ENCODE measurements at places on chromosomes 7 and 10.

- no peak for DNase-seq
Observed at GRCh38 chr7:126040114-126041045, 1110.8 kb upstream of the POT1 start.

- peak; percentile 82 for DNase-seq
Observed at GRCh38 chr7:148084138-148084537, 506.4 kb upstream of the C7orf33 start.

DNA sequence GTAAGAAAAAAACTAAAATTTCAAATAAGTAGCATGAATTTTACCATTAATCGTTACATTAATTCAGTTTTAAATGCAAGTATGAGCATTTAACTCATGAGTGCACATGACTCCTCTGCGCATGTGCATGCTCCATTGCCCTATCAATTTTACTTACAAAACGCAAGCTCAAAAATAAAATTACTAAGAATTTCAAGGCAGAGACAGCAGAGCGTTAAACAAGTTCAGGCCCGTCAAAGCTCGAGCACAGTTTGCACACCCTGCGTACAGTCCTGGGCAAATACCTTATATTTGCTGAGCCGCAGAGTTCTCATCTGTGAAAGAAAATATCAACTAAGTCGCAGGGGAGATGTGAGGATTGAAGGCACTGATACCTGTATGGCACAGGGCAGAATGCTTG, 373.6 kb downstream of the BBS9 start:
- DNase-seq: no peak

DNA sequence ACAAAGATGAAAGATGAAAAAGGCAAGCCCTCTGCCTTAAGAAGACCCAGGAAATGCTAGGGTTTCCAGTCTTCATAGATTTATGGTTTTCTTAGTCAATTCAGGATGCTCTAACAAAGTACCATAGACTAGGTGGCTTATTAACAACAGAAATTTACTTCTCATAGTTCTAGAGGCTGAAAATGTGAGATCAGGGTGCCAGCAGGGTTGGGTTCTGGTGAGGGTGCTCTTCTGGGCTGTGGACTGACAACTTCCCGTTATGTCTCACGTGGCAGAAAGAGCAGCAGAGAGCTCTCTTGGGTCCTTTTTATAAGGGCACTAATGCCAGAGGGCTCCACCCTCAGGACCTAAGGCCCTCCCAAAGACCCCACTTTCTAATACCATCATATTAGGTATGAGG, 23.7 kb downstream of the ELMO1 start:
- no peak for DNase-seq

DNA sequence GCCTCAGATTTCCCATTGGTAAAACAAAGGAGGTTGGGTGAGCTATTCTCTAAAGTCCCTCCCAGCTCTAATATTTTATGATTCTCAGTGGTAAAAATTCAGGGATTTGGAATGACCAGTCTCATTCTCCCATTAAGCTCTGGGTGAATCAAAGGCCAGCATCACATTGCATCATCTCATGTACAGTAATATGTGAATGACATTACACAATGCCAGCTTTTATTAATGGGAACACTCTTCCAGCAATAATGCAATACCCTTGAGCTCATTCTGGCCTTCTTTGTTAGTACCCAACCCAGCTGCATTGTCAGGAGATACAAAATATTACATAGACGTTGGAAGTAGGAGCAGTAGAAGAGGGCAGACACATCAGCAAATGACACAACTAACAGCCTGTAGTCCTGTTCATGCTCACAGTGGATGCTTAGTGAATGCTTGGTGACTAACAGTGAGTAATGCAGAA, 100.0 kb upstream of the EGR2 start:
- no peak for DNase-seq

- no peak for DNase-seq
Observed at GRCh38 chr7:158044482-158044823, 543.2 kb downstream of the PTPRN2 start.

GRCh38 chr7:101235050-101235449, 2.6 kb downstream of the CLDN15 start:
- no peak for DNase-seq

DNA sequence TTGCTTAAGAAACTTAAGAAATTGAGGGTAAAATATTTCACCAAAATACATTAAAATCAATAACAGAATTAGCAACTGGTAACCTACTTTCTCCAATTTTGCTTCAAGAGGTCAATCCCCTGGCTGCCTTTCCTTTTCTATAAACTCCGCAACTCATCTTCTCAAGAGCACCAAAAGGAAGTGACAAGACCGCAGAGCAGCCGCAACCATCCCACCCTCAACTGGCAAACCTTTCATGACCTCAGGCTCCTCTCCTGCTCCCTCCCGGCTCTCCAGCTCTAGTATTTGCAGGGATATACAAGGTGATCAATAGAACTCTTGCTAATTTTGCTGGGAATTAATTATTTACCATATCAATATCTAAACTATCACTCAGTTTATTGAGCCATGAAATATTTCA, 88.9 kb downstream of the ATE1 start:
- no peak for DNase-seq

DNA sequence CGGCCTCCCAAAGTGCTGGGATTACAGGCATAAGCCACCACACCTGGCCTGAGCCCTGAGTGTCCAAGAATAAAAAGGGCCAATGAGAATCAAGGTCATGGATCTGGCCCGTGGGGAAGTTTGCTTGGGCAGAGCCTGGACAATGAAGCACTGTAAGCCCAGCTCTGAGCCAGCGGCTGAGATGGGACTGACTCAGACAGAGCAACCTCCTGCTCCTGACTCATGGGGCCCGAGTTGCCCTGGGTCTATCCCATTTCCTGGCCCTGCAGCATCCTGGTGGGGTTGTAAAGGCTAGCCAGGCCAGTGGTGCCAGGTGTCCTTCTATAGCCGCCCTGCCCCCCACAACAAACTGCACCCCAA, 5.2 kb upstream of the MYH16 start:
- no peak for DNase-seq

DNA sequence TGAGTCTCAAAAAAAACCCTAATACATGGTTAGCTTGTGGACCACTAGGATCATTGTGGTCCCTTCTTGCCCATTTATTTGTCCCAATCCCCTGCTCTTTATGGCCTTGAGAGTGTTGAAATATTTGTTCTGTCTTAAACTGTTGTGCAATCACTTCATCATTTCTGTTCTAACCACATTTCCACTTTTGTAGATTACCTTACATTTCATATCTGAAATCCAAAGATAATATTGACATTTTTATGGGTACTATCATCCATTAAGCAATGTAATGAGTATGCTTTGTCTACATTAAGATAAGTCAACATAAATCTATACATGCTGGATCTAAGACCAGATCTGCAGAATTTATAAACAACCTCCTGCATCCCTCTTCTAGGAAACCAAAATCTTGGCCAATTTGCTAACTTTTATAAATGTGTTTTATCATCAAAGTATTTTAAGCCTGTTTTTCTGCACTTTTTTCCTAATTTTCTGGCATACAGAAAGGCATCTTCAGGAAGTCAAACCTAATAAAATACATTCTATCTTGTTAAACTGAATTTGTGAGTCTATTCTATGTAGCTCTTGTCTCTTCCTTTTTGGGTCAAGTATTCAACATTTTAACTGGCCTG, 359.4 kb upstream of the CELF2 start:
- no peak for DNase-seq

DNA sequence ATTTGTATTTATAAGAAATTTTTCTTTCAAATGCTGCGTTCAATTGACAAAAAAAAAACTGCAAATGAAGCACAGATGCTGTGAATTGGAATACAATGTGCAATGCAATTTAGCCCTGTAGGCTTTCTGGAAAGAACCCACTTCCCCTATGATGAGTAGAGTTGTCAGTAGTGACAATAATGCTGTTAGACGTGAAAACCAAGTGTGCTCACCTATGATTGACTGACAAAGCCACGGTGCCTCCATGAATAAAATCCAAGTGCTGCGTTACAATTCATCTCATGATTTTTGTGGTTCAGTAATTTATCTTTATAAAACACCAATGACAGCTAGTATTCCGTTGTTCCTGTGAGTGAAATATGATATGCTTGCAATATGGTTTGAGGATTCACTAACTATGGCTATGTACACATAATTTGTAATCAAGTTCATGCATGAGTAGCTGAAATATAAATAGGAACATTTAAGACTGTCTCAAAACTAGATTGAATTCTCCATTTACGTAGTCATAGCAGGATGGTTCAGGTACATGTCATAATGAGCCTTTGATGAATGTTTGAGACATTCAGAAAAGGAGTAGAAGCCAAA, 1160.3 kb downstream of the CNTNAP2 start:
- peak; percentile 39 for DNase-seq

DNA sequence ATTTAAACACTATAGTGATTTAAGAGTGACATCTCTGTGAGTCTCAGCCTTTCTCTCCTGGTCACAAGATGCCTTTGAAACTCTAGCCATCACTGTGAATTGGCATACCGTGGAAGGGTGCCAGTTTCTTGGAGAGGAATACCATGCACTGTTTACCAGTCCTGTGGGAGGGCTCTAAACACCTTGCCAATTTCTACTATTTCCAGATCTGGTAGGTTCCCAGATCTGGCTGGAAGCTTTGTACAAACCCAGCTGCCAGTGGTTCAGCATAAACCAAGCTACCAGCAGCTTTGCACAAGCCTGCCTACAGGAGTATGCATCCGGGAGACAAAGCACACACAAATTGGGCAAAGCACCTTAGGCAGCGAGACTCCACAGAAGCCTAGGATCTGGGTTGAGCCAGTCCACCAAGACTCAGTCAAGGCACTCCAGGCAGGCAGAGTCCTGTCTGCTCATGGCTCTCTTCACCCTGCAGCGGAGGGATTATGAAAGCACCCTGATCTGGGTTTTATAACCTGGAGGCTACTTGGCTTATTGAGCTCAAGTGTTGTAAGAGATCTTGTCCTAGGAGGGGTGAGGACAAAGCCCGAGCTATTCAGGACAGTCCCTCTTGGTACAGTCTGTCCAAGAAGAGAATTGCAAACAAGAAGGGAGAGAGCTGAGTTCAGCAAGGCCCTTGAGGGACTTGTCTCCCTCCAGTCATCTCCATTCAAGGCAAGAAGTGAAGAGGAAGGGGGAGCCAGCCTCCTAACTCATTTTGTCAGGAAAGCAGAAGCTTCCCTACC, 23.6 kb downstream of the MCM10 start:
- peak; percentile 20 for DNase-seq

- no peak for DNase-seq
Observed at GRCh38 chr10:35005868-35006267, 84.3 kb downstream of the CUL2 start.

GRCh38 chr7:48112401-48113165, 23.5 kb downstream of the UPP1 start:
- DNase-seq: no peak

DNA sequence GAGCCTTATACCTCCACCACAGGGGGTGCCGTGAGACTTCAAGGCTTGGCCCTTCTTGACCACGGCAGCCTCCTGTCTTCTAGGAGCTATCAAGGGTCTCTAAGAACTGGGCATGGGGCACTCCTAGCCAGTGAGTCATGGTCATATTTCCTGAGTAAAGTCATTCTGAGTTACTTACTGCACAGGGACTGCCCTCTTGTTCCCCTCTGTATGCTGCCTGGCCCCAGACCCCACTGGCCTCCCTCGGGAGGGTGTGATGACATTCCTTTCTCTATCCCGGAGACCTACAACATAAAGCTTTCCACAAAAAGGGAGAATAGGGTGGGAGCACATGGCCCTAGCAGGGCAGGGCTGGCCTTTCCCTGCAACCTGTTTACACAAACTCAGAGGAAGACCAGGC, 21.4 kb downstream of the DPCD start:
- no peak for DNase-seq

DNA sequence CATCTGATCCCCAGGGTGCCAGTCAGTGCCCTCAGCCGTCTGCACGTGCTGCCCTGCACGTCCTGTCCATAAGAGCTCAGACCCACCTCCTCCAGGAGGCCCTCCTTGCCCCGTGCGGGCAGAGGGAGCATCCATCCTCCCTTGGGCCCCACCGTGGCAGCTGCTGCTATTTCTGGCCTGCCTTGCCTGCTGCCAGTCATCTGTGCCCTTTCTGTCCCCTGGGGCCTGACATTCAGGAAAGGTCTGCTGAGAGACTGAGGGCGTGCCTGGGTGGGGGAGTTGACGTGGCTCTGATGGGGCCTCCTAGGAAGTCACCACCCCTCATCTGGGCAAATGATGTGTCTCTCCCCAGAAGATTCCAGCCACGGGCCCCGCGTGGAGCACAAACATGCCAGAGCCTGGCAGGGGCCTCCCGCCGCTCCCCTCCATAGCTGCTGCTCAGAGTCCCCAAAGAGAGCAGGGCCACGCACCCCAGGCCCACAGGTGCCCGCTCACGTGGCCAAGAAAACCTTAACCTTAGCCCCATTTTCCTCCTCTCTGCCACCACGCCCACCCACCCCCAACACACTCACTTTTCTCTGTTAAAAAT, 21.8 kb downstream of the DPYSL4 start:
- no peak for DNase-seq

DNA sequence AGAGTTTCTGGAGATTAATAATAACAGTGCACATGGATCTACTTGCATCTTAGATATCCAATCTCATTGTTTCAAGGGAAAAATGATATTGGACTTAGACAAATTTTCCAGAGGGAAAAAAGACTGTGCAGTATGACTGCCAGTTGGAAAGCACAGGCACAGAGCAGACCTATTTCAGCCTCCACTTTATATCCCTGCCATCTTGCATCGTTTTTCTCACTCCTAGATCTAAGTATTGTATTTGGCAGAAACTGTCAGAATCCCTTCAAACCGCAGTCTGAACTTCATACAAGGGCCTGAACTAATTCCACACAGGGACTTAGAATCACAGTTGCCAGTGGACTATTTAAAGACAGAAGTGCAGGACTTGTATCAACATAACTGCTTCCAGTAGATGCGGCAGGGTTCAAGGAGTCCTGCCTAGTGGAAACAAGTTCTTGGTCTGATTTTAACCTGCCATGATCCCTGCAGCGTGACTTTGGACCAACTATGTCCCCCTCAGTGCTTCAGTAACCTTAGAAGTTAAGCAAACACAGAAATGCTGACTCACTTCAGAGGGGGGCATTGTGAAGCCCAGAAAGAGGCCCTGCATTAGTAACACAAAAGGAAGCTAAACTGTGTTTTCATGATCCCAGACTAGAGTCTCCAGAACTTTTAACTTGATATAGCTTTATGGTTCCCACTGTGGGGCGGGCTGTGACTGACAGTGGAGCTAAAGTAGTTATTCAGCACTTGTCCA, 95.7 kb upstream of the PALS2 start:
- peak; percentile 20 for DNase-seq

DNA sequence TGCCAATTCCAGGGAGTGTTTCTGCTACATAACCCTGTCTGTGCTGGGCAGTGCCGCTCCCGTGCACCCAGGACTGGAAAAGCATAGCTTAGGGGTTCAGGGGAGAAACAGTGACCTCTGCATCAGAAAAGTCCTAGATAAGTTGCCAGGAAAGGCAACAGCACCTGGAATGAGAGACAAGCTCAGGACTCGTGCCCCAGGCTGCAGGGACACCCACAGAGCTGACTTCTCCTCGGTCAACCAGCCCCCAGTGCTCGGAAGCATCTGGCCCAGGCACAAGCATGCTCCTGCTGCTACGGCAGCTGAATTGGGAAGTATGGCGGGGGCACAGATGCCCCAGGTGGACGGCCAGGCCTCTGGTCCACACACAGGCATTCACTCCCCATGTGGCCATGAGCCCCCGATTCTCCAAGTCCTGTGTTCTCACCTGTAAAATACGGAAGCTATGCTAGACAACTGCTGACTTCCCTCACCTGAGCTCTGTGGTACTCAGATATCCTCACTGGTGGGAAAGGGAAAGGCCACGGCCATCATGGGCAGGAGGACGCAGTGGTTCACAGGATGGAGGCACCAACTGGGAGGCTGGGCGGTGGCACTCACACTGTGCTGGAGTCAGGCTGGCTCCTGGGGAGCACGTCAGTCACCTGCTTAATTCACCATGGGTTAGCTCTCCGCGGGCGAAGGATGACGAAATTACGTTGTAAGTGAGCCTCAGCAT, 220.5 kb downstream of the PTPRN2 start:
- no peak for DNase-seq

GRCh38 chr10:28793482-28793881, 116.2 kb downstream of the BAMBI start:
- no peak for DNase-seq

All from NCI-H1092 (cell line).